ENCODE measurements at places on chromosomes 7 and 10. TPM values are rescaled to one million over a fixed set of nuclear protein-coding genes. Genes with fewer than 3 reads are reported as not detected.

Gene SPDYE8
- not detected for total RNA-seq

Gene CDK14
- 48.7 TPM for total RNA-seq

Gene MYH16
- total RNA-seq = under 0.01 TPM

Gene BMPER
- 34.0 TPM for total RNA-seq

Gene ZNF107
- 3.9 TPM for total RNA-seq

Gene MYO3A
- not detected for total RNA-seq

Gene BAZ1B
- 48.7 TPM for total RNA-seq

Gene NEURL1
- 0.59 TPM for total RNA-seq

Gene ZNF736
- 10.5 TPM for total RNA-seq

Gene TMEM72
- not detected for total RNA-seq

Gene AKR1C8
- not detected for total RNA-seq

Gene CALN1
- under 0.01 TPM for total RNA-seq

Gene OPN4
- 0.14 TPM for total RNA-seq

Gene WDFY4
- total RNA-seq = not detected

Gene SP8
- total RNA-seq = not detected

Gene CFAP69
- total RNA-seq = 5.0 TPM

Gene CASP7
- total RNA-seq = 18.4 TPM

Gene SGCE
- total RNA-seq = 40.4 TPM

Gene DRGX
- total RNA-seq = not detected

Gene SEC23IP
- total RNA-seq = 52.2 TPM

Gene FAM20C
- 54.0 TPM for total RNA-seq

Gene KLF14
- total RNA-seq = under 0.01 TPM

Gene CLDN3
- not detected for total RNA-seq

Gene RADIL
- 1.2 TPM for total RNA-seq

Gene GPR15LG
- total RNA-seq = not detected

Gene THSD7A
- 0.30 TPM for total RNA-seq

Gene SMC3
- total RNA-seq = 18.4 TPM

Measured in smooth muscle cell of the umbilical artery (primary cell).